ENCODE measurements at places on chromosomes 12 and 14.

- DNase-seq: no peak
Measured at GRCh38 chr12:30908722-30909348, 17.7 kb upstream of the TSPAN11 start.

- DNase-seq: no peak
Measured at GRCh38 chr14:79915406-79915805, 295.9 kb downstream of the DIO2 start.

- no peak for DNase-seq
Measured at GRCh38 chr14:34072921-34073320, 122.0 kb upstream of the EGLN3 start.

DNA sequence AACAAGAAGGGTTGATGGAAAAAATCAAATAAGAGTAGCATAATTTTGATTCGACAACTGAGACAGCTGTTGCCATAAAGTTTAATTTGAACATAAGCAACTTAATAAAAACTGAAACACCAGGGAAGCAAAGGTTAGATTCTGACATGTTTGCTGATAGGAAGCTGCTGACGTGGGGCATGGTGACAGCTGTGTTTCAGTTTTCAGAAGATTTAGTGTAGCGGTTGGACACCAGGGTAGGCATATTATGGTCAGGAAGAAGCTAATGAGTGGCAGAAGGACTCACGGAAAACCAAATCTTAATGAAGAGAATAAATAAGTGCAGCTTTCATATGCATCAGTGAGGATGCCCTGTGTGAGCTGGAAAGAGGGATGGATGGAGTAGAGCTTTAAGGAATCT is 336.7 kb upstream of the RPL10L start:
- DNase-seq: no peak

- no peak for DNase-seq
Measured at GRCh38 chr12:132646850-132647249, 28.3 kb downstream of the P2RX2 start.

GRCh38 chr12:28176295-28176694 is 14.0 kb upstream of the CCDC91 start:
- no peak for DNase-seq

Data from Panc1 (cell line).